ENCODE measurements at places on chromosomes 2 and 18.

GRCh38 chr2:105114551-105114950 is 76.7 kb downstream of the MRPS9 start:
- no peak for DNase-seq

DNA sequence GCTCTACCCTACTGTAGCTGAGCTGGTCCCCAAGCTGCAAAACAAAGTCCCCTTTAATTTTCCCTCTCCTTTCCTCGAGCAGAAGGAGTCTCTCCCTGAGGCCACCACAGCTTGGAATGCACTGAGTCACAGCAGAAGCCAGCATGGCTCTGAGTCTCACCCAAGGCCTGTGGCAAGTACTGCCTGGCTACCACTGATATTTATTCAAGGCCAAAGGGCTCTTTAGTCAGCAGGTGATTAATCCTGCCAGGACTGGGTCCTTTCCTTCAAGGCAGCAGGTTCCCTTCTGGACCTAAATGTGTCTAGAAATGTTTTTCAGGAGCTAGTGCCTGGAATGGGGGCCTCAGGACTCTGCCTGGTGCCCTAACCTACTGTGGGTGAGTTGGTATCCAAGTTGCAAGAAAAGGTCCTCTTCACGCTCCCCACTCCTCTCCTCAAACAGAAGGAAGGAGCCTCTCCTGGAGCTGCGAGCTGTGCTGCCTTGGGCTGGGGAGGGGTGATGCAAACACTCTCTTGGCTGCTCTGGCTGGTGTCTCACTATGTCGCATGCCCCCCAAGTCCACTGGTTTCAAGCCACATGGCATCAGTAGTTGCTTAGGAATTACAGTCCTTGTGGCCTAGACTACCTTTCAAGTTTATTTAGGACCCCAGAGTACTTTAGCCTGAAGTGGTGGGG is 53.4 kb downstream of the CD28 start:
- no peak for DNase-seq

GRCh38 chr2:21376864-21377263 is 253.1 kb downstream of the TDRD15 start:
- DNase-seq = no peak

- no peak for DNase-seq
These were observed 1.1 kb downstream of the PTH2R start for GRCh38 chr2:208407667-208408066.

- no peak for DNase-seq
These were observed at the start of gene C2orf72 for GRCh38 chr2:231037202-231037730. C2orf72 (plus strand) TSS chr2:231037523; CDS start chr2:231037566, 43 bp downstream.

DNA sequence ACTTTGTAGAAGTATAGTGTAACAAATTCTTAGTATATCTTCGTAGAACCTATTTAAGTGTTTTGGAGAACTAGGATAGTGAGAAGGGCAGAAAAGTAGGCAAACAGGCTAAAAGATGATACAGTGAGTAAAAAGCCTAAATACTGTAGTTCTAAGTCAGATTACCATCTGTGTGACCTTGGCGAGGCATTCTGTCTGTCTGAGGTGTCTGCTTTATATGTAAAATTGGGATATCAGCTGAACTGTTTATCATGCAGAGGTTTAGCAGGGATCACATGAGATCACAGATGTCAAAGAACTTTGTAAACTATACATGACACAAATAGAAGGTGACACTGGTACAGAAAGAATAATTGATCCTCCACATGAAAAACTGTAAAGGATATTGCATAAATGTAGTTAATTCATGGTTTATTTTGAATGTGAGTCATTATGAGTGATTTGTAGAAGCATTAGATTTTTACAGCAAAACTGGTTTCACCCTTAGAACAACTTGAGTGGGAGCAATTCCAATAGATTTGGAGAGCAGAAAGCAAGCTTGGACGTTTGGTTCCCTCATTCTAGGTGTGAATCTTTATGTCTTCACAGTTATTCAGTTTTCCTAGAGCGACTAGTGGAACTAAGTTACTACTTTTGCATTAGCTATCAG is 41.9 kb downstream of the TAF1B start:
- no peak for DNase-seq

DNA sequence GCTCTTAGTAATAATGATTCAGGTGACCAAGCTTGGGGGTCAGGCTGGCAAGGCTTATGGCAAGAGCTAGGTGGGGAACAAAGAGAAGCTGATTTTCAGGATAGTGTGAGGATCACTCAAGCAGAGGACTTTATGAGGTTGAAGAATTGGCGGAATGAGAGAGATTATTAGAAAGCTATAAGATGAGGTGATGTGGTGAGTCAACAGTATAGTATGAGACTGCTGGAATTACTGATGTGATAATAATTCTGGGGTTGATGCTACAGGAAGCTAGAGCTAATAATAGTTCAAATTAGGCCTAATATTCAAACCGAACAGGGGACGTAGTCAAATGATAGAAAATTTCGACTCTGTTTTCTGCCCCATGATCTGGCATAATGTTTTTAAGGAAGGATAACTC is 2115.3 kb upstream of the PIK3C3 start:
- DNase-seq = no peak
